ENCODE measurements at places on chromosomes 4 and X. TPM values are rescaled to one million over a fixed set of nuclear protein-coding genes. Genes with fewer than 3 reads are reported as not detected.

Gene CCDC158
- total RNA-seq: 0.56 TPM

Gene PRDM8
- total RNA-seq: not detected

DNA sequence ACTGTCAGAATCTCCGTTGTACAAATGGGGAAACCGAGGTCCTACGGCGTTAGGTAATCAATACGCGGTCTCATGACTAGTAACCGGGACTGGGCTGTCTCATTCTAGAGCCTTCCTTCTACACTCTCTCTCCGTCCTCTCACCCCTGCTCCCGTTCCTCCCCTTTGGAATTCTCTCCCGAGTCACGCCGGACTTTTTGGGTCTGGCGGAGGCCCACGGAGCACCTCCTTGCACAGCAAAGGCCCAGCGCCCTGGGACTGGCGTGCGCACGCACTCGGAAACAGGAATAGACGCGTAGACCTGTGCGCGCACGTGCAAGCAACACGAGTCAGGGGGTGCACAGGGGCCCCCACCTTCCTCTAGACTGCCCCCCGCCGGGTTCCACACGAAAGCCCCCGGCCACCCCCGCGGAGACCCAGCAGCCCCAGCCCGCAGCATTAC is 361 bp downstream of the QDPR start:
- DNase-seq: peak; percentile 55

Gene MAGEB1
- total RNA-seq: not detected

Gene GYPA
- total RNA-seq: not detected

Gene KIF4A
- total RNA-seq: 39.6 TPM

DNA sequence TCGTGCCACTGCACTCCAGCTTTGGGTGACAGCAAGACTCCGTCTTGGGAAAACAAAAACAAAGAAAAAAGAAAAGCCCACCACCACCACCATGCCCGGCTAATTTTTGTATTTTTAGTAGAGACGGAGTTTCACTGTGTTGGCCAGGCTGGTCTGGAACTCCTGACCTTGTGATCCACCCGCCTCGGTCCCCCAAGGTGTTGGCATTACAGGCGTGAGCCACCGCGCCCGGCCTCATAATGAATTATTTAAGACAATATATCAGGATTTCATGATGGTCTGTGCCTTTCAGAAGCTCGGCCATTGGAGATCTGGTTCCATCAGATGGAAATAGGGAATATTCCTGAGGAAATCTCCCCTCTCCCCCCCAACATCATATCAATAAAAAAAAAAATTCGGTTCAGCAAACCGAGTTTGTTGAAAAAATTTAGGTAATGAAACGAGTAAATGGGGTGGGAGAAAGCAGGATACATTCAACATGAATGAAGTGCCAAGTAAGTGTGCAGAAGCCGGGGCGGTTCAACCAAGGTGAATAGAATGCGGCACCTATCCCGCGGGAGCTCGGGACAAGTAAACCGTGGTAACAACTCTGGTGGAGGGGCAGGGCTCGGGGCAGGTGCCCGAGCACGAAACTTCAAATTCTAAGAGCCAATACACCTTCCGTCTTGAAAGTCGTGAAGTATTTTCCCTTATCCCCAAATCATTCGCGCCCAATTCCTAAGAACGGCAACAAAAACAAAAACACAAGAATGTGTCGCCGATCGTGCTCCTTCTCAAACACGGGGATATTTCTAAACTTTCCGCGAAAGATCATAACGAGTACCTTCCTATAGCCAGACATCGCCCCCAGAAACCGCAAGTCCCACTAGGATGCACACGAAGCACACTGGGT is 773 bp upstream of the TXLNG start:
- no peak for DNase-seq

Gene SSX4B
- total RNA-seq: not detected

DNA sequence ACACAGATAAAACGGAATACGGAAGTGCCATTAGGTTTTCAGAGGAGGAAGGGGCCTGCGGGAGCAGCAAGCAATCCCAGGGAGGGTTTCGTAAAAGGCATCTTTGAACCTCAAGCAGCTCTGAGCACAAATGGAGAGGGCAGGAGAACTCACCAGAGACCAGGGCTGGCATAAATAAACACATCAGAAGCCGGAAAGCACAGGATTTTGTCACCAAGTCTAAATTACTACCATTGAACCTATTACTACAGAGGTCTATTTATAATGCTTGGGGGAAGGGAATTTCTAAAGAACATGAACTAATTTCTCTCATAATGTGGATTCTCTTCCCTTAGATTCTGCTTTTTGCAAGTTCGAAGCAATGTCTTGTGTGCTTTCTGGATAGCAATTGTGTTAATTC is 39.6 kb upstream of the MBTPS2 start:
- DNase-seq: no peak

Measured in Caco-2 (cell line).